Activated CD4-positive, alpha-beta memory T cell treated with anti-CD3 and anti-CD28 coated beads for 36 hours (primary cell): ENCODE measurements at places on chromosomes 16 and 17. TPM values are rescaled to one million over a fixed set of nuclear protein-coding genes. Genes with fewer than 3 reads are reported as not detected.

- peak; percentile 16 for DNase-seq
These were observed 94.9 kb downstream of the CACNG1 start for GRCh38 chr17:67139289-67139688.

Gene PABPN1L
- not detected for total RNA-seq

Gene BICDL2
- 0.40 TPM for total RNA-seq

DNA sequence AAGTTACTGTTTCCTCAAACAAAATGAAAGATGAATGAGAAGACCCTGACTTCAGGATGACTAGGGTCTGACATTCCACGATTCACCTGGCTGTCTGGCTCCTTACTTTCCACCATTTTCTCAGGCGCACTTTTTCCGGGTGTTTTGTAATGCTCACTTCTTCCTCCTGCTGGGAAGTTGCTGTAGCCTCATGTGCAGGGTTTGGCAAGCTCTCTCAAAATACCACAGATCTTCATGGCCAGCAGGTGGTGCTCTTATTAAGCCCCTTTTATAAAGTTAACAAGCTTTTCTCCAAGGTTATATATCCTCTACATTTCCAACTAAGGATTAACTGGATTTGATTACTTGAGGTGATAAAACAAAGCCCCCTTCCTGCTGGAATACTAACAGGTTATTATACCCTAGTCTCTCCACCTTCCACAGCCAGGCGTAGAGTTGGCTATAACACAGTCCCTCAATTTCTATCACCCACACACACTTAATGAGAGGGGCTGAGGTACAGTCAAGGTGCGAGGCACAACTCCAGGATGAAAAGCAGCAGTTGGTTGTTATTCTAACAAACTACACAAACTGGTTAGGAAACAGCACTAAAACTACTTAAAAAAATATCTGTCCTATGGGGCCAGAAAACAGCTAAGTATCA, 45.4 kb downstream of the STH start:
- DNase-seq = peak; percentile 62

DNA sequence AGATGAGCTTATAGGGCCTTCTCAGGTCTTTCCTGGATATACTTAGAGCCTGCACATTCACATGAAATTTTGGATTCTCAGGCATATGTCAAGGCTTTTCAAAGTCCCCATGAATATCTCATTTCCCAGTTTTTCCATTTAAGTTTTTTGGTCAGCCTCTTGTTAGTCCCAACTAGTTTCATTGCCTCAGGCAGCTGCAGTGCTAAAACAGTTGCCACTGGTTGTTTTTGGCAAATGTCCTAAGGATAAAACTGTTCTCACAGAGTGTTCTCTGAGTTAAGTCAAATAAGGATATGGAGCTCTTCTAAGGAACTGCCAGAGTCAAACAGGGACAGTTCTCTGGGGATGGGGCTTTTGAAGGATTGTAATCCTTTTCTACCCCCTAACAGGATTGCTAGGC, 39.9 kb upstream of the ABCC11 start:
- no peak for DNase-seq

- peak; percentile 57 for DNase-seq
These were observed 31.3 kb downstream of the ZCCHC14 start for GRCh38 chr16:87461466-87461991.

DNA sequence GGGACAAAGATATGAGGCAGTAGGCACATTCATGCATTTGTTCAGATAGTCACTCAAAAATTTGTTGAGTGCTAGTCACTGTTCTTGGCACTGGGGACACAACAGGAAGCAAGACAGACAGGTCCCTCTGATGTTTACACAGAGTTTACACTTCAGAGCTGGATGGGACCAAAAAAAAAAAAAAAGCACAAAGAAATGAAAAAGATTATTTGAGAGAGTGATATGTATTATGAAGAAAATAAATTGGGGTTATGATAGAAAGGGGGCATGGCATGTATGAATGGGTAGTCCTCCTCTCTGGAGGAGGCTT, 3.5 kb upstream of the YPEL2 start:
- DNase-seq = no peak

- DNase-seq = no peak
These were observed 2.7 kb upstream of the ETV4 start for GRCh38 chr17:43548689-43549379.

Gene CMC2
- total RNA-seq = 148 TPM

Gene CACNG1
- total RNA-seq = not detected

- no peak for DNase-seq
These were observed 115.1 kb upstream of the ZKSCAN2 start for GRCh38 chr16:25372716-25373115.

DNA sequence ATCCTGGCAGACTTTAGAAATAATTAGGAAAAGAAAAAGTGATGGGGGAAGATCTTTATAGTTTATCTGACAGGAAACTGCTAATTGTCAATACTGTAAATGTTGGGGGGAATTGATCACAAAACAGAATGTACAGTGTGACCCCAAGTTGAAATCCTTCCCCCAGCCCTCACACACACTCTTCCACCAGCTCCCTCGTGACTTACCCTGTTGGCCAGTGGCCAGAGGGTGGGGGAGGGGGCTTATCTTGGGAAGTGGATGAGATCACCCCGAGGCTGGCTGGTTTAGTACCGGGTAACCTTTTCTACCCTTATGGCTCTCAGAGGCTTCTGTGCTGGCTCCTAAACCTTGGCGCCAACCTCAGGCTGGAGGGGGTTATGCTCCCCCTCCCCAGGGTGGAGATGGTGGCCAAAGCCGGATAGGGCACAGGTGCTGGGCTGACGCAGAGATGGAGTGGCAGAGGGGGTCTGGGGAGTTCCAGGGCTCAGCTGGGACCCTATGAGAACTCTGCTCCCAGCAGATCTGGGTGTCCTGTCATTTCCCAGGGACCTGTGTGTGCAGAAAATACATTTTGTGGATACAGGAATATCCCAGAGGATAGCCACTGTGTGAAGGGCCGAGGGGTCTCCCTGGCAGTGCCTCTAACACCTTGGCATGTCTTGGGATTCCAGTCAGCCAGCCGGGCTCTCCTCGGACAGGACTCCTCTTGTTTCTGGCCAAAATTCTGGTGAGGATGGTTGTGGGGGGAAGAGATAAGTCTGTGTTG, 18.6 kb downstream of the CDH16 start:
- no peak for DNase-seq
